Forelimb muscle (tissue), 1 donor: ENCODE measurements at places on chromosomes 2 and 18.

DNA sequence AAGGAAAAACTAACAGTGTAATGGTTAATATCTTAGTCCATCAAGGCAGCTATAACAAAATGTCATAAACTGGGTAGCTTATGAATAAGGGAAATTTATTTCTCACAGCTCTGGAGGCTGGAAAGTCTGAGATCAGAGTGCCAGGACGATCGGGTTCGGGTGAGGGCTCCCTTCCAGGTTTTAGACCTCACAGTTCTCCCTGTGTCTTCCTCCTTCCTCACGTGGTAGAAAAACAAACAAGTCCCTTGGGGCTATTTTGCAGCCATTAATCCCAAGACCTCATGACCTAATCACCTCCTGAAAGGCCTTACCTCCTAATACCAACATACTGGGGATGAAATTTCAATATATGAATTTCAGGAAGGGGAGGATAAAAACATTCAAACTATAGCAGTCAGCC is 455.9 kb downstream of the CNTNAP5 start:
- DNase-seq: no peak

DNA sequence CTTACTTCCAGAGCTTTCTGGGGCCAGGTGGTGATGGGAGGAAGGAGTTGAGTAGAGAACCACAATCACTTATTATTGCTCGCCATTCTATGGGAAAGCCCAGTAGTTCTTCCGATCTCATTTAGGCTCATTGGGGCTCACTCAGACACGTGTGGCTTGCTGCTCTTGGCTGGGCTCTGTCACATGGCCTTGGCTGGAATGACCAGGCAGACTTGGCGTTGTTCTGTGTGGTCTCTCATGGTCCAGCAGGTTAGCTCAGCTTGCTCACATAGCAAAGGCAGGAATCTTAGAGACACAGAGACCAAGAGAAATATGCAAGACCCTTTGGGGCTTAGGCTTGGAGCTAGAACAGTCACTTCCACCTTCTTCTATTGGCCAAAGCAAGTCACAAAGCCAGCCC is 261.2 kb downstream of the LOXHD1 start:
- DNase-seq: no peak

DNA sequence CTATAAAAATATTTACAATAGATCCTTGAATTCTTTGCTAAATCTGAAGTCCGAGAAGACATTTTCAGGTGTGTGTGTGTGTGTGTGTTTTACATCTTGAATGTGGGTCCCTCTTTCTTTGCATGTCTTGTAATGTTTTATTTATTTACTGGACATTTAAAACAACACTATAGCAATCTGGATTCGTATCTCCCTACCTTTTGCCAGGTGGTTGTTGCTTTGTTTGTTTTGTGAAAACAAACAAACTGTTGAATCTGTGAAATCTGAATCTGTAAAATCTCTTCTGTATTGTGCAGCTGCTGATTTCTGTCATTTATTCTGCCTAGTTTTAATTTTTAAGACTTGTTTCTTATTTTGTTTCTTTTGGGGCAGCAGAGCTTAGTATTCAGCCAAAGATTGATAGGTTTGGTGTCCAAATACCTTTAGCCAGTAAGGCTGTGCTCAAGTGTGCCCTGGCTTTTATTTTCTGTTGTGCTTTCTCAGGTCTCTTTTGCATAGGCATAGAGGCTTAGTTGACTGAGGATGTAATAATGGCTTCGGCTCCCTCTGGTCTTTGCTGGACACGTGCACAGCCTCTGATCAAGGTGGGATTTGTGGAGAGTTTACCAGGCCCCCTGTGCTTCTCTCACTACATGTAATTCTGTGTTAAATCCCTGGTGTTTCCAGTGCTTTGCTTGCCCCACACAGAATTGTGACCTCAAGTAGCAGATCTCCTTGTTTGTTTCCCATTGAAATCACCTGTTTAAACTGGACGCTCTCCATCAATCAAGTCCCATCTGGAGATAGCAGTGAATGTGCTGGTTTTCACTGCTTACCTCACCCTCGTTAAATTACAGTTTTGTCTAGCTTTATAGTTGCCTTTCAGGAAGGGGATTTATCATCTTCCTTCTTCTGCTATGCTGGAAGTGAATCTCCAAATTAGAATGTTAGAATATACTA is 71.1 kb downstream of the BIRC6 start:
- DNase-seq: no peak

DNA sequence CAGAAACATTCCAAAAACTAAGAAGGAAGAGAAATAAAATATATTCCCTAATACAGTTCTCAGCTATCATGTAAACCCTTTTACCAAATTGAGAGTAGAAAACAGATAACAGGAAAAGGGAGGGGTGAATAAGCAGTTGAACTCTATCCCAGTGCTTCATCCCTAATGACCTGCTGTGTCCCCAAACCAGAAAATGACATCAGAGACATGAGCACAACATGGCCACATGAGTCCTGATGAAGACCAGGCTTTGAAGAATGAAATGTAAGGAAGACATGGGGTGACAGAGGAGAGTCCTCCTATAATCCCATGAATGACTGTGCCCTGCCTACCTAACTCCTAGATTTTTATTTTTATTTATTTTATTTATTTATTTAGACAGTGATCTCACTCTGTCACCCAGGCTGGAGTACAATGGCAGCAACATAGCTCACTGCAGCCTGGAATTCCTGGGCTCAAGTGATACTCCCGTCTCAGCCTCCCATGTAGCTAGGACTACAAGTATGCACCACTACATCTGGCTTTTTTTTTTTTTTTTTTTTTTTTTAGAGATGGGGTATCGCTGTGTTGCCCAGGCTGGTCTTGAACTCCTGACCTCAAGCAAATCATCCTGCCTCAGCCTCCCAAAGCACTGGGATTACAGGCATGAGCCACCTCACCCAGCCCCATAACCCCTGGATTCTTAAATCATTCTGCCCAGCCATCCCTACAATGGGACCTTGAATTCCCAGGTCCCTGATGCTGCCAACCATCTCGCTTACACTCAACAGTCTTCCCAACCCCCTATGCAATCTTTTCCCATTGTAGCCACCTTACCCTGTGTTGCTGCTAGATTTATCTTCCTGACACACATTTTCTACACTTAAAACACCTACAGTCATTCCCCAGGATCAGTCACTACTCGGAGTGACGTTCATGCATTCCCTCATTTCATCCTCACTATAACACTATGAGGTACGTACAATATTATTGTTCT is 64.5 kb downstream of the ANKRD44 start:
- no peak for DNase-seq

- DNase-seq: no peak
These were observed 11.4 kb downstream of the SESTD1 start for GRCh38 chr2:179253226-179253625.

DNA sequence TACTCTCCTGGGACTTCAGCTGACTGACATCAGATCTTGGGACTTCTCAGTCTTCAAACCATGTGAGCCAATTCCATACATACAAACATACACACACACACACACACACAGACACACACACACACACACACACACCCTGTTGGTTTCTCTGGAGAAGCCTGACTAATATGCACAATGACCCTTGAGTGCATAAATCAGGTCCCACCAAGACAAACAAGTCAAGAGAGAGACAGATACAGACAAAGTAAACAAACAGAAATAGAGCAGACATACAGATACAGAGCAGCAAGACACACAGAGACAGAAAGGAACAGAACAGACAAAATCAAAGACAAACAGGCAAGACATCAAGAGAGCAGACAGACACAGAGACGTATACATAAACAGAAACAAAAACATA is 43.8 kb upstream of the DDX18 start:
- no peak for DNase-seq

DNA sequence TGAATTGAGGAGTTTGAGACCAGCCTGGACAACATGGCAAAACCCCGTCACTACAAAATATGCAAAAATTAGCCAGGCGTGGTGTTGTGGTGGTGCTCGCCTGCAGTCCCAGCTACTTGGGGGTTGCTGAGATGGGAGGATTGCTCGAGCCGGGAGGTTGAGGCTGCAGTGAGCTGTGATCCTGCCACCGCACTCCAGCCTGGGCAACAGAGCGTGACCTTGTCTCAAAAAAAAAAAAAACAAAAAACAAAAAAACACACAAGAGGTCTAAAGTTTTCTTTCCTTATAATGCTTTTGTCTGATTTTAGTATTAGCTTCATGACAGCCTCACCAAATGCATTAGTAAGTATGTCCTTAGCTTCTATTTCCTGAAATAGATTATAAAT is 43.1 kb downstream of the VPS54 start:
- no peak for DNase-seq
